DND-41 (cell line): ENCODE measurements at places on chromosomes 3 and 15.

DNA sequence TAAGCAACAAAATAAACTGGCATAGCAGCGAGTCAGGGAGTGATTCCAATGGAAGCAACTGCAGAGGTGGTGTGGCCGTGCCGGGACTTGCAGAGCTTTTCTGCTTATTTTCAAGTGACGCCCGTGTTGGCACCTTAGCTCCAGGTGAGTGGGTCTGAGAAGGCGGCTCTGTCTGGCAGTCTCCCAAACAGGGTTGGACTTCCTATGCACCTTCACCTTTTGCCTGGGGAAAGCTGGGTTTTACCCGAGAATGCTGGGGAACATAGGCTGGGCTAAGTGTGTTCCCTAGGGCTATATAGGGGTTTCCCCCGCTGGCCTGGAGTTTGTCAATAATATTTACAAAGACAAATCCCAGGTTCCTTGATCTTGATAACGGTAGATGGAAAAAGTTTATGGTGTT is 179.9 kb upstream of the TBL1XR1 start:
- no peak for DNase-seq

- DNase-seq: no peak
Measured at GRCh38 chr3:152197451-152197850, 71.3 kb upstream of the MBNL1 start.

DNA sequence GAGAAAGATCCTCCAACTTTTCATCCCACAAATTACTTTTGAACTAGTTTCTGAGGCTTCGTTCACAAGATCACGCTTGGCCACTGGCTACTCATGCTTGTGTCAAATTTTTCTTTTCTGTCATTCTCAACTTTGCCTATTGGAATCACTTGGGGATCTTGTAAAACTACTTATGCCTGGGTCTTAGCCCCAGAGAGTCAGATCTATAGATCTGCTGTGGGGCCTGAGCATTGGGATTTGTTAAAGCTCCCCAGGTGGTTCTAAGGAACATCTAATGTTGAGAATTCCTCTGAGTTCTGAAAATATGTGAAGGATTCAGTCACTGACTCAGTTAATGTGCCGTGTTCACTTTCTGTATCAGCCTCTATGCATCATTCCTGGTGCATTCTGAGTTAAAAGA is 71.7 kb upstream of the VGLL3 start:
- DNase-seq: no peak

- no peak for DNase-seq
Measured at GRCh38 chr15:76553102-76553501, 216.5 kb downstream of the ISL2 start.

GRCh38 chr3:65473736-65474135 is 565.0 kb downstream of the MAGI1 start:
- no peak for DNase-seq

GRCh38 chr3:171245796-171246765 is 214.1 kb downstream of the TNIK start:
- no peak for DNase-seq

DNA sequence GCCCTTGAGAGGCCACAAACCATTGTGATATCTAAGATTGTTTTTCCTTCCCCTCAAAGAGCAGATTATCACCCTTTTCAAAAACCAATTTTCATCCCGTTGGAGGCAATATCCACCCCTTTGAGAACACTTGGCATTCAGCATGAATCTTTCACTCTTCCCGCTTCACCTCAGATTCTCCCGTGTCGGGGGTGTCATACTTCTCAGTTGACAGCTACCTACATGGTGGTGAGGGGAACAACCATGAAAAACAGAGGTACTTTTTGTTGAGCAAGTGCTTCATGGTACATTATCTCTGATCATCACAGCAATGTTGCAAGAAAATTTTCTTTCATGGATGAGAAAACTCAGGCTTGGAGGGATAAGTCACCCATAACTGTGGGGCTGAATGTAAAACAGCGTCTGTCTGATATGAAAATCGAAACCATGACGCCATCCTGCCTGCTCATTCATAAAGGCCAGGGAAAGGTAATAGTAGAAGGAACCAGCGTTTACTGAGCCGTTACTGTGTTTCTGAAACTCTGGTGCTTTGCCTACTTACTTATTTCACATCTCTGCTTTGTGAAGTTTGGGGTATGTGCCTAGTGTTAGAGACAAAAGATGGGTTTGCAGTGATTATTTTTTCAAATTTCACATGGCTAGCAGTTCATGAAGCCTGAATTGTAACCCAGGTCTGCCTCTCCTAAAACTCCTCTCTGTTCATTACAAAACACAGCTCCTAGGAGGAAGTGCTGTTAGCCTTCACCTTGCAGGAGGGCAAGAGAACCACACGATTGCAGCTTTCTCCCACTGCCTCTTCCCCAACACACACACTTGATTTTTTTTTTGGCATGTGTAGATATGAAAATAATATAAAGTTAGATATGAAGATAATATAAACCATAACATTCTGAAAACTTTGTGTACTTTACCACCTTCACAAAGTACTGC is 35.4 kb downstream of the SV2B start:
- DNase-seq: no peak

DNA sequence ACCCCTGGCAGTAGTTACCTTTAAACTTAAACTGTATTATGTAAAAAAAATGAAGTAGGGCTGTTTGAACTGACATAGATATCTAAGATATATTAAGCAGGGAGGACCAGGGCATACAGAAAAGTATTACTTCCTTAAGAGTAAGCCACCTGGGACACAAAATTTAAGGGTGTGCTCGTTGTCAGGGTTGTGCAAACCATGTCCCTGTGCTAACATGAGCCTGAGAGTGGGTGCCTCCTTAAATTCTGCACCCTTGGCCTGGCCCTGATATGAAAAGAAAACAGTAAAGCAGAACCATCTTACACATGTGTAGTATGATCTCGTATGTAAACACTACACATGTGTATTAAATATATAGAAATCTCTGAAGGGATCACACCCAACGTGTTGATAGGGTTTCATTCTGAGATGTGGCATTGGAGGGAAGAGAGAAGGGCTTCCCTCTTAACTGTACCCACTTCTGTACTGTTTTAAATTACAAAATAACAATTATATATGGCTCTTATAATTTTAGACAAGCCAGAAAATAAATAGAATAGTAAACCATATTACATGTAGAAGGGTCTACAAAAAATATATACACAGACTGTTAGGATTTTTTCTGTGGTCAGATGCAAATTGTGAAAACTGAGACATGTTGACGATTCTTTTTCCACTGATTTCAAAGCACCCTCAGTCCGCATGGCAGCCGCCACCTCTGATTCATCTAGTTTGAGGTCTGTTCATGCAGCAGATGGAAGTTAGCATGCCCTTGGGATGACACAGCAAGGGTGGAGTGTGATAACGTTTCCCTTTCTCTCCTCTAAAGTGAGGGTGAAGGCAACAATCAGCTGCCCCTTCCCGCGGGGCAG is 400.8 kb upstream of the PROK2 start:
- DNase-seq: no peak

GRCh38 chr3:82177774-82178173 is 416.3 kb upstream of the GBE1 start:
- no peak for DNase-seq

DNA sequence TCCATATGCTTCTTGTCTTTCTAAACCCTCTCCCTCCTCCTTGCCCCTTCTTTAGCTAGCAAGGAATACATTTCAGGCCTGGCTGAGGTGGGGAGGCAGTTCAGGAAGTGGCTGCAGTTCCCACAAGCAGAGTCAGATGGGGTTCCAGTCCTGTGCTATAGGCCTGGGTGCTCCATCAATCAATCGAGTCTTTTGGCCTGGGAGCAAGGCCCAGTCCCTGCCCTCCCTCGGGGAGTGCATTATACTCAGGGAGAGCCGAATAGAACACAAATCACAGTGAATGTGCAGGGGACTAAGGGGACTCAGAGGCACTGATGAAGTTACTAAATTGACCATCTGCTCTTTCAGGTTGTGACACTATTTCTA is 58.0 kb upstream of the HERC1 start:
- no peak for DNase-seq

DNA sequence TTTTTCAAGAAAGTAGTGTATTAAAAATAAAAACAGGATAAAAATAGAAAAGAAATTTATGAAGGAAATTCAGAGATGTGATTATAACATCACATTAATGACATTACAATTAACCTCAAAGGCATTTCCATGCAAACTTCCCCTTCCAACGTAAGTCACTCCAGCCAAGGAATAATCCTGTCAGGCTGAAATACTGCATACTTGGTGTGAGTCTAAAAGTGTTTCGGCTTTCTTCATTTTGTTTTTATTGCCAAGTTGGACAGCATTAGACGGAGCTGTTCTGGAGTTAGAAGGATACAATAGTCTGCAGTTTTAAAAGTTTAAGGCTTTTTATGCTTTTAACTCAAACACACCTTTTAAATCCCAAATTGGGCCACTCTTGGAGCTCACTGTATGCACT is 435.0 kb downstream of the MECOM start:
- DNase-seq: no peak

GRCh38 chr15:38844736-38845135 is 280.1 kb upstream of the RASGRP1 start:
- no peak for DNase-seq

DNA sequence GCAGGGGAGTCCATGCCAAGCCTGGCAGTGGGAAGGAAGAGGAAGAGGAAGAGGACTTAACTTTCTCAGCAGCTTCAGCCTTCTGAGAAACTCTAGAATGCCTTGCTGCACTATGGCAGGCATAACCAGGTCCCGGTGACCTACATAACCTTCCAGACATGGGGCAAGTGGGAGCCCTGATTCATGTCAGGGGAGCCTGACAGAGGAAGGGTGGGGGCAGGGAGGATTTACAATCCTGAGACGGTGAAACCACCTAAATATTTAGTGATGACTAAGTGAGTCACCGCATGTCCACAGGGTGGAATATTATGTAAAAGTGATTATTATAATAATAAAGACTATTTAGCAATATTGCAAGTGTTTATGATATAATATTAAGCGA is 46.7 kb downstream of the AMOTL2 start:
- DNase-seq: no peak

- DNase-seq: peak; percentile 60
Measured at GRCh38 chr3:56725175-56725574, 42.1 kb upstream of the TASOR start.
